ENCODE measurements at places on chromosomes 6 and 20. TPM values are rescaled to one million over a fixed set of nuclear protein-coding genes. Genes with fewer than 3 reads are reported as not detected.

The CD24 gene
- 0.22 TPM for total RNA-seq

The KATNA1 gene
- 27.2 TPM for total RNA-seq

DNA sequence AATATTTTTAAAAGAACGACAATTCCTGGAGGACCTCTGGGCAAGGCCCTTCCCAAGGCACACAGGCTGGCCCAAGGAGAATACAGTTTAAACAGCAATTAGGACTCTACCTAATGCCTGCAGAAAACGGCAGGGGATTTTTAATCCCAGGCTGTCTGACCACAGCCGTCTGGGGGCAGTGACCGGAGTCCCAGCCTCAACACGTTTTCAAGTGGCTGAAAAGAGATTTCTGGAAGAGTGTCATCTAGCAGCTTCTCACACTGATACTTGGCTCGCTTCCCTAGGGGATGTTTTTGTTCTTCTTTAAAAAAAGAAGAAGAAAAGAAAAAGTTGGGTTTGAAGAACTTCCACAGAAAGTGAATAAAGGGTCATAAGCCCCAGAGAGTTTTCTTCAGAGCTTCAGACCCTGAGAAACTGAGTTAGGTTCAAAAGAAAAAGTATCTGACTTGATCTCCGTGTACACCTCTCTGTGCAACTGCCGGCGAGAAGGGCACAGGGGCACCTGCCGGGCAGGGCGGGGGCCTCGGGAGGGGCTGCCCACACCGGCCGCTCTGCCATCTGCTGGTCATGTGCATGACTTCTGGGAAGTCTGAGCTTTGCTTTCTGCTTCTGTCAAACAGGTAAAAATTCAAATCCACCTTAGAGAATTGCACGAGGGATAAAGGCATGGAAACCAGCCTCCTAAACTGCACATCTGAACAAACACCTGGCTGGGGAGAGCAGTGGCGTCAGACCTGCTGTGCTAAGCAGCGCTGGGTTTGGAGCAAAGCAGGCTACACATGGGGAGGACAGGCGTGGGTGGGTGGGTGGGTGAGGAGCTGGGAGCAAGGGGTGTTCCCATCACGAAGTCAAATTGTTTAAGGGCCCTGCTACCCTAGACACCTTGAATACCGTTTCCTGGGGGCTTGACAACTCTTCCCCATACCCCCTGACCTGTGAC lies 33.0 kb downstream of the RRBP1 start:
- DNase-seq = peak; percentile 33

GRCh38 chr20:42074944-42075343 lies 456.8 kb upstream of the CHD6 start:
- DNase-seq = no peak

DNA sequence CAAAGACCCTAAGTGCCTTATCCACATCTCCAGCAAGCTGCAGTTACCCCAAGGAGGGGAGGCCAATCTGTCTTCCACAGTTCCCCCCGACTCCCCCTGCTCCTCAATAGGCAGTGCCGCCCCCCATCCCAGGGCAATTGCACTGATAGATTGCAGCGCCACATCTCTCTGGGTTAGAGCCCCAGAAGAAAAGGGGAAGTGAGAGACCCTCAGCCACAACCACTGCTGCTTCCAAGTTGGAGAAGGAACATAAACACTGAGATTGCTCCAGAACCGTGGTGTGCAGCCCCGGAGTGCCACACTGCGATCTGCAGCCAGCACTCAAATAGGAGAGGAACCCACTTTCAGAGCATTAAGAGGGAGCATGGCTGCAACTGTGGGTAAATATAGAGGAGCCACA lies 101.5 kb downstream of the RWDD2A start:
- no peak for DNase-seq
